ENCODE measurements at places on chromosomes 2 and 18.

DNA sequence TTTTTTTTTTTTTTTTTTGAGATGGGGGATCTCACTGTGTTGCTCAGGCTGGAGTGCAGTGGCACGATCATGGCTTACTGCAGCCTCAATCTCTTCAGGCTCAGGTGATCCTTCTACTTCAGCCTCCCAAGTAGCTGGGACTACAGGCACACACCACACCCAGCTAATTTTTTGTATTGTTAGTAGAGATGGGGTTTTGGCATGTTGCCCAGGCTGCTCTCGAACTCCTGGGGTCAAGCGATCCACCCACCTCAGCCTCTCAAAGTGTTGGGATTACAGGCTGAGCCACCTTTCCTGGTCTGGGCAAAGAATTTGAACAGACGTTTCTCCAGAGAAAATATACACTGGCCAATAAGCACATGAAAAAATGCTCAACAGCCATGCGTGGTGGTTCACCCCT, 2.9 kb upstream of the SNRNP200 start:
- no peak for DNase-seq

DNA sequence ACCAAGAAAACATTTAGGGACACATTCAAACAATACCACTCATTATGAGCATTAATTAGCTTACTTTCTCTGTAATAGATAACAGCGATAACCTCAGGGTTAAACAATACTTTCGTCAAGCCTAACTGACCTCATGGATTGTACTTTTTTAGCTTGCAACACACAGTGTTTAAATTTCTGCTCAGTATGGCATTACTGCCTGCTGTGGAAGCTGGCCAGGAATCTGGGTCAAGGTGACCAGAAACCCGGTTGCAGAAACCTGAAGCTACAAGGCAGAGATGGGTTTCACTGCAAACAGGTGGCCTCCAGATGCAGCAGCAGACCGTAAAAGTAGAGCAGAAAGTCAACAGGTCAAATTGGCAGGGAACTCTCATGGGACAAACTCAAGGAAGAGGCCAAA, 123.8 kb upstream of the FHL2 start:
- DNase-seq: no peak

DNA sequence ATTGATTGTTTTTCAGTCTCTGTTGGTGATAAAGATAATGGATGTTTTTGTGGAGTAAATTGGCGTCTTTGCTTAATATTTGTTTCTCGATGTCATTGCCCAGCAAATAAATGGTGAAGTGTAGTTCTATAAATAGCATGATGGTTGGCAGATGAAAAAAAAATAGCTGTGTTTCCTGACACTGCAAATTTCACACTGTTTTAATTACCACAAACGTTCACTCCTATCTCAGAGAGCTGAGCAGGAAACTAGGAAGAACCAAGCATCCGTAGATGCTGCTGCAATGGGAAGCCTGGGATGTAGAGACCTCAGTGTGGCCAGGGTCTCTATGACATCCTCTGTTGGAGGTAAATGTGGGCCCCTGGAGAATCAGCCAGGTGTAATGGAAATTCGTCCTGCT, 183.2 kb downstream of the CYRIA start:
- DNase-seq: no peak

GRCh38 chr18:68429841-68430240, 285.1 kb downstream of the TMX3 start:
- no peak for DNase-seq

- peak; percentile 17 for DNase-seq
Observed at GRCh38 chr2:28393114-28393836, 617 bp downstream of the FOSL2 start.

DNA sequence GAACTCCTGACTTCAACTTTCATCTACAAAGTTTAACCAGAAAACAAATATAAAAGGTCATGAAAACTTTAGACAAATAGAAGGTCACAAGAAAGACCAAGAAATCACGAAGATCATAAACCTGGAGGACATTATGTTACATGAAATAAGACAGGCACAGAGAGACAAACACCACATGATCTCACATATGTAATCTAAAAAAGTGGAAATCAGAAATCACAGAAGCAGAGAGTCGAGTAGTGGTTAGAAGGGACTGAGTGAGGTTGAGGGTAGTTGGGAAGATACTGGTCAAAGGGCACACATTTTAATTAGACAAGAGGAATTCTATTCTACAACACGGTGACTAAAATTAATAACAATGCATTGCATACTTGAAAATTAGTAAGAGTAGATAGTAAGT, 1.4 kb downstream of the GCFC2 start:
- no peak for DNase-seq

- no peak for DNase-seq
Observed at GRCh38 chr2:192155511-192156118, 39.1 kb downstream of the TMEFF2 start.

DNA sequence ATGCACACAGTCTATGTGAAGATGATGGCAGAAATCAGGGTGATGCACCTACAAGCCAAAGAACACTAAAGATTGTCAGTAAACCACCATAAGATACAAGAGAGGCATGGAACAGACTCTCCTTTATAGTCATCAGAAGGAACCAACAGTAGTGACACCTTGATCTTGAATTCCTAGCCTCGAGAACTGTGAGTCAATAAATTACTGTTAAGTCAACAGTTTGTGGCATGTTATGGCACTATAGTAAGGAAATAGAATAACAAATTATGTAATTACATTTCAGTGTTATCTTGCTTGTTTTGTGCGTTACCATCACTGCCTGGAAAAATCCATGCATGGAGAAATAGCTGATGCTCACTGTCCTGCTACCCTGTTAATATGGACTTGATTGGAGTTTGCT, 110.2 kb upstream of the LRP1B start:
- DNase-seq: no peak

- no peak for DNase-seq
Observed at GRCh38 chr2:238839428-238839827, 8.5 kb upstream of the TWIST2 start.

GRCh38 chr2:150983314-150983897, 278.3 kb downstream of the RBM43 start:
- no peak for DNase-seq

- DNase-seq: peak; percentile 79
Observed at GRCh38 chr2:27703638-27704341, 40.1 kb downstream of the SLC4A1AP start.

- no peak for DNase-seq
Observed at GRCh38 chr2:151085181-151085611, 176.5 kb downstream of the RBM43 start.

DNA sequence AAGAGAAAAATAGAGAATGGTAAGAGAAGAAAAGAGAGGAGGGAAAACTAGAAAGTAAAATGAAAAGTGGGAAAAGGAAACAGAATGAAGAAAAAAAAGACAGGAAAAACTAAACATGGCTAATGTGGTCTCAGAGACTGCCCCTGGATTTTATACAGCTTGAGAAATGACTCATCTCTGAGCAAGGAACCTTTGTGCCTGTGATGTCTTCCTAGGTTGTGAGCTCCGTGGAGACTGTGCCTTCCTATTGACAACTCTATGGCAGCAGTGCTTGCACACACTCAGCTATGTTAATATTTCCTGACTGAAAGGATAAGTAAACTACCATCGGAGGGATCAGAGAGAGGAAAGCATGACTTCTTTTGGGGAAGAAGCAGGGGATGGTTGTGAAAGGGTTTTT, 203.8 kb downstream of the RDH14 start:
- no peak for DNase-seq

DNA sequence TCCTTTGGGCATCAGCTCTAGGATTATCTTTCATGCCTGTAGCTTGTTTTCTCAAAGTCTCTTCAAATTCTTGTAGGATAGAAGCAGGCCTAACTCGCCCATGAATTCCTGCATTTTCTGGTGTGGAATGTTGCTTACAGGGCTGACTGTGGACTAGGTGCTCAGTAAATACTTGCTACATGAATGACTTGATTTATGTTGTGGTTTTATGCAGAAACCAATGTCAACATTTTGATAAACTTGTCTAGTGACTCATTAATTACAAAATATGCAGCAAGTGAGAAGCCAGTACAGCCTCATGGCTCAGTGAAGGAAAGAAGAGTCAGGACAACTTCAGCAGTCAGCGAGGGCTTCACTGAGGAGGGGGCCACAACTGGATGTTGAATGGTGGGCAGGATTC, 110.6 kb upstream of the SIX2 start:
- no peak for DNase-seq

DNA sequence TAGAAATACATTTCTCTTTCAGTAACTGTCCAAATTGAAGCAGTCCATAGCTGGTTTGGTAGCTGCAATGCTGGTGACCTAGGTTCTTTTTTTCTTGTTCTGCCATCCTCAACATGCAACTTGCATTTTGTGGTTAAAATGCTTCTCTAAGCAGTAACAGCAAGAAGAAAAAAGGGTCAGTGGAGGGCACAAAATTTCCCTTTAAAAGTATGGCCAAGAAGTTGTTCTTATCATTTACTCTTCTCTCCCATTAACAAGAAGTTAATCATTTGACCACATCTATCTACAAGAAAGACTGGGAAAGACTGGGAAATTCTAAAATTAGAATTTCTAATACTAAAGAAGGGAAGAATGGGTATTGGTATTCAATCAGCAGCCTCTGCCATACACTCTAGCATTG, 569.9 kb downstream of the CPS1 start:
- DNase-seq: no peak

DNA sequence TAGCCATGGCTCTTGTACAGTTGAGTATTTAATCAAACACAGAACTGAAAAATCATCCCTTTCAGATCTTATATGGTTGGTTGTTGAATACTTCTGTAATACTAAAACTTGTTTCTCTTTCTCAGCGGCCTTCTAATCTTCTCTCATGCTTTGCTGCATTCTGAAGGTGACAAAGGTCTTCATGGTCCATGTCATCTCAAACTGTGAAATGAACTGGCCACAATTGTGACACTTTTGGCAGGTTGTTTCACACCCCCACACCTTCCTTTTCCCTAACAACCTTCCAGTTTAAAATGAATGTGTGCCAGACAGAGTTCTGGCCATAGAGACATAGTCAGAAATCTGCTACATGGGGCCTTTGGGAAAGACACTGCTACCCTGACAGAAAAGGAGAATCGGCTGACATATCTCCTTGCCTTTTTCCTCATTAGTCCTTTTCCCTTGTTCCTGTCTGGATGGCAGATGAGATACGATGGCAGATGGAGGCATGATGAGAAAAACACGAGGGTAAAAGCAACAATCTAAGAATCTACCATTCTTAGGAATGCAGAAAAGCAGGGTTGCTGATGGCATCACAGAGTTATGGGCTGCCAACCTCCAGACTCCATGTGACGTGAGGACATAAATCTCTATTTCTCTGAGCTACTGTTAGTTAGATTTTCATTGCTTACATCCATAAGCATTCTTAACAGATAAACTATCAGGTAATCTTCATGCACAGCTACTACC, 106.5 kb downstream of the PIGN start:
- no peak for DNase-seq

Measured in activated naive CD4-positive, alpha-beta T cell (primary cell).